ENCODE measurements at places on chromosomes 7 and 10.

DNA sequence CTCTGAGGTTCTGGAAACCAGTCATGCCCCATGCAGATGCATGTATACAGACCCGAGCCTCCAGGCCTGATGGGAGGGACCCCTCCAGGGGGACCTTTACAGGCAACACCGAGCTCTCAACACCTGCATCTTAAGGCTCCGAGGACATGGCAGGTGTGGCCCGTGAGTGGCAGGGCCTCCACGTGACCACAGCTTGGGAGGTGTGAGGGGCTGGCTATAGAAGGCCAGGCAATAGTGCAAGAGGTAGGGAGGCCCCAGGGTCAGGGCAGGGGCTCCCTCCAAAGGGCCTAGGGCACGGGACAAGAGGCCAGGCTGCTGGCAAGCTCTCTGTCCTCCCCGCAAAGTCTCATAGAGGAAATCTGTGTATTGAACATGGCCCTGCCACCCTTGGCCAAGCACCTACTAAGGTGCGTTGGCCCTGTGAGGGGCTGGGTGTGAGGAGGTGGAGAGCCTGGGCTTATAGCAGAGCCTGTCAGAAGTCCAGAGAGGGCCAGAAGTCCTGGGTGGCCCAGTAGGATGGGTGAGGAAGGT, 134.2 kb downstream of the PTPN20 start:
- DNase-seq = no peak

DNA sequence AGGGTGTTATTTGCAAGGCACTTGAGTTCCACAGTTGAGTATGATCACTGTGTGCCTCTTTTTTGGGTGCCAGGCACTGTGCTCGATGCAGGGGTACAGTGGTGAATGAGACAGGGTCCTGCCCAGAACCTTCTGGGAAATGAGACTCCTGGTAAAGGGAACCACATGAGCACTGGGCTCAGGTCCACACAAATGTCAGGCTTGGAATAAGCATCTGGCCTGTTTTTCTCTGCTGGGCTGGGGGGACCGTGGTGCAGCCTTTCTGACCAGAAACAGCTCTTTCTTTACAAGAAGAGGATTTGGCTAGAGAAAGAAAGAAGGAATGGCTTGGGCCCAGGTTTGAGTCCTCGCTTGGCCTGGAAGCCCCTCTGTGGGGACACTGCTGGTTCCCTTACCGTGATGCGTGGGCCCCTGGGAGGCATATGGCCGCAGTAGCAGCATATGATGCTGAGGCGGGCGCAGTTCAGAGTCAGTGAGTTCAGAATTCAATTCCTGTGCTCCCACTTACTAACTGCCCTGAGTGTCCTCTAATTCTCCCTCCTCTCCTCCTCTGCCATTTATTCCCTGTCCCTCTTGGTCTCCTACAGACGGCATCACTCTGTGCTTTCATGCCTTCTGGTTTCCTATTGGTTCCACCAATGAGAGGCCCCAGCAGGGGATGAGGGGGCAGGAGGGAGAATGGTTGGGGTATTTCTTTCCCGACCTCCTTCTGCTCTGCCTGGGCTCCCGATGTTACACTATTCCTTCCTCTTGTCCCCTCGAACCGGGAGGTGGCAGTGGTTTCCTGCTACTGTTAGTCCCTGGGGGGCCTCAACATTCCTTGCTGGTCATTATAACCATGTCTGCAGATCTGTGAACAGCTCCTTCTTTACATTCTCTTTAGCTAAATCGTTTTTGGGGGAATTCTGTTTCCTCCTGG, 9.6 kb upstream of the KCP start:
- DNase-seq = no peak

GRCh38 chr7:112400141-112400540, 50.1 kb upstream of the IFRD1 start:
- no peak for DNase-seq

GRCh38 chr7:2037808-2038522, 194.8 kb downstream of the MAD1L1 start:
- DNase-seq = no peak

GRCh38 chr7:44796034-44796503, 412 bp upstream of the PPIA start:
- DNase-seq = no peak

DNA sequence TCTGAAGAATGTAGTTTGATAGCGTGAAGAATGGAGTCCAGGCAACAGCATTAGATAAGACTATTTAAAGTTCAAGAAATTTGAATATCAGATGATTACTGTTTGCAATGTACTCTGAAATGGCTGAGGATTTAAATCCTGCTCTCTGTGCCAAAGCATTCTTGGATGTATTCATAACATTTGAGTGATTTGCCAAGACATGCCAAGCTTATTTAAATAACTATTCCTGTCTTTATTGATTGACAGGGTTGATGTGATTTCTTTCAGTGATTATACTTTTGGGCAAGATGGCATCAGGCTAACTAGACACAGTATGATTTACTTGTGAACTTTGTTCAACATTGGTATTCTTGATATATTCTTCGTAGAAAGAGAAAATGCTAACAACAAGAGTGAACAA, 168.7 kb downstream of the GNAI1 start:
- DNase-seq = no peak

DNA sequence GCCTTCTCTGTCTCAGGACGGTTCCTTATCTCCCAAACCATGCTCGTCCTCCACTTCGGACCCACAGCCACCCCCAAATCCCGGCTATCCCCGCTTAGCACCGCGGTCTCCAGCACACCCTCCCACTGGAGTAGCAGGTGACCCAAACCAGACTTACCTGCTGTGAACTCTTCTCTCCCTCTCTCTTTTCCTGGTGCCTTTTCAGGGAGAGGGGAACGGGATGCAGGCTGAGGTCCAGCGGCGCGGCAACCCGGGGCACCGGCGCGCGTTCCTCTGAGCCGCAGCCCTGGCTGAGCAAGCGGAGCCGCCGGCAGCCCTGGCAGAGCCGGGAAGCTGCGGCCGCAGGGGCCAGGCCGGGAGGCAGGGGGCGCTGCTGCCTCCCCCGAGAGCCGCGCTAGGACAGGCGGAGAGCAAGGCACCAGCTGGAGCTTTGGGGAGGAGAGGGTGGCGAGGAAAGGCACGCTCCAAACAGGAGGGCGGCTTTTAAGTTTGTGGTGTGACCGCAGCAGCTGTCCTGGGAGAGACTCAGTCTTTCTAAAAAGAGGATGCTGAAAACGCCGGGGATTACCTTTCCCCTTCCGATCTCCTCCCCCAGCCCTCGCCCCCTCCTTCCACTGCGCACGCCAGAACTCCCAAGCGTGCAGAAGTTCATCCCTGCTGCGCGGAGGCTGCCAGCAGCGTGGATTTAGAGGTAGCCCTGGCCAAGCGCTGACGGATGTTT, at the start of gene SEMA3D:
Gene SEMA3D, minus strand, starts transcription at position 536 of the 721 bp plus-strand sequence. CDS start 65,165 bp downstream, outside the sequence.
- DNase-seq = peak; percentile 40

- DNase-seq = no peak
Observed at GRCh38 chr10:46293832-46294640, 7.2 kb downstream of the ANTXRL start.

- no peak for DNase-seq
Observed at GRCh38 chr10:122490268-122490667, 28.9 kb downstream of the HTRA1 start.

- no peak for DNase-seq
Observed at GRCh38 chr10:17196573-17196972, 4.9 kb downstream of the TRDMT1 start.

DNA sequence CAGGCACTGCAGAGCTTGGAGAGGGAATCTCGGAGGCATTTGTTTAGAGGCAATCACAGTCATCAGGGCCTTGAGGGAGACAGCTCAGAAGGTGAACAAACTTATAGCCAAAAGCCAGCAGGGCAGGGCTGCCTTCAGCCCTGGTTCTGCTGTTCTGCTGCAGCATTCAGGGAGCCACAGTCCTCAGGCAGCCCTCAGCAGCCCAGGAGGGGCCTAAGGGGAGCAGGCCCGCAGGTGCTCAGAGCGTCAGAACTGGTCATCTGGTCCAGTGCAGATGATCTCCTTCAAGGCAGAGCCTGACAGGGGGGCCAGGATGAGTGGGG, 84.7 kb downstream of the ARHGAP22 start:
- DNase-seq = no peak
